ENCODE measurements at places on chromosomes 7 and 10.

DNA sequence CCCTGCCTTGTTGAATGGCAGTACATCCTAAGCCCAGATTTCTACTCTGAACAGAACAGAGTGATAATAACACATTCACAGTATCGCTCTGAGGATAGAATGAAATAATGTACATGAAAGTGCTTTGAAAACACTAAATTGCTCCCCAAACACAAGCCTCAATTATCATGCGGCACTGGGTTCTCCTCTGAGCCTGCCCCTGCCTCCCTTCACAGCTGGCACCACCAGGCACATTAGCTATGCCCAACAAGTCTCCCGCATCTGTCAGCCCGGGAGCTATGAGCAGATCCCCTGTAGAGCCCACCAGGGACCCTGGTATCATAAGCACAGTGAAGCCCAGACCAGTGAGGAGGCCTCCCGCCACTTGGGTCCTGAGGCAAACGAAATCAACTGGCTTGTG is 405.5 kb downstream of the GRID1 start:
- DNase-seq = no peak

DNA sequence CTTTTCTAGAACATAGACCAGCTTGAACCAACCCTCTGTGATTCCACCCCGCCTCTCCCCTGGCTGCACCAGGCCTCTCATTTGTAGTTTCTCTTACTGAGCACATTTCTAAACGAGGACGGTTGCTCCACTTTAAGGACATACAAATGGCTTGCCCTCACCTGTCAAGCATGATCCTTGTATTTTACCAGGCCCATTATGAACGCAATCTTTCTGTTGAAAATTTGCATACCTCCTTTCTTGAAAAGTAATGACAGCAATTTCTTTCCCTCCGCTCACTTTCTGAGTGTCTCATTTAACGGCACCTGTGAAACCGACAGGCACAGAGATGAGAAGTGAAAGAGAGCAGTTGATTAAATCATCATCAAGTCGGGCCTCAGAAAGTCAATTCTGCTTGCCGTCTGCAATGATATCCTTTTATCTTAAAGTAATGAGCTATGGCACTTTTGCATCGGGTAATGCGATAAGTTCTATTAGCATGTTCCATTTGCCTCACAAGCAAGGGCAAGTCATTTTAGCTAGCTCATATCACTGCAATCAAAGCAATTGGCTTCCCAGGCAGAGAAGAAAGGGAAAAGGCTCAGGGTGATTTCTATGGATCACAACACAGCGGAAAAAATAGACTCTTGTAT is 705.6 kb upstream of the GALNT17 start:
- no peak for DNase-seq

GRCh38 chr10:123726381-123726780 is 60.2 kb downstream of the GPR26 start:
- no peak for DNase-seq

- no peak for DNase-seq
Measured at GRCh38 chr7:112462236-112462635, 12.0 kb downstream of the IFRD1 start.

- no peak for DNase-seq
Measured at GRCh38 chr10:71494980-71495381, 98.3 kb downstream of the CDH23 start.

GRCh38 chr10:112899391-112900065 is 50.5 kb upstream of the TCF7L2 start:
- no peak for DNase-seq

DNA sequence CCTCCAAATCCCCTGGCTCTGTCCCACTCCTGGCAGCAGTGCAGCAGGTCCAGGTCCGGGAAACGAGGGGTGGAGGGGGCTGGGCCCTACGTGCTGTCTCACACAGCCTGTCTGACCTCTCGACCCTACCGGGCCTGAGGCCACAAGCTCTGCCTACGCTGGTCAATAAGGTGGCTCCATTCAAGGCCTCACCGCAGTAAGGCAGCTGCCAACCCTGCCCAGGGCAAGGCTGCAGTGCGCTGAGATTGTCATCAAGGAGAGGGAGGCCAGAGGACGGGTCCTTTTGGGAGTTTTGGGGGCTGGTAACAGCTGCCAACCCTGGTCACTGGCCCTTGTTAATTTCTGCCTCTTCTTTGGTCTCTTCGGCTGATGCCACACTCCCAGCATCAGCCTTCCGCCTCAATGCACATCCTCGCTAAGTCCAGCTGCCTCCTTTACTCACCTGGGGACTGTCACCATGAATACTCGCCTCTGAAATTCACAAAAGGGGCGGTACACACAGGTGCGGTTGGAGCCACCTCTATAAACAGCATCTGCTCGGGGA is 3.5 kb downstream of the EPO start:
- no peak for DNase-seq

GRCh38 chr10:91598211-91598977 is 34.5 kb downstream of the PPP1R3C start:
- DNase-seq = no peak

DNA sequence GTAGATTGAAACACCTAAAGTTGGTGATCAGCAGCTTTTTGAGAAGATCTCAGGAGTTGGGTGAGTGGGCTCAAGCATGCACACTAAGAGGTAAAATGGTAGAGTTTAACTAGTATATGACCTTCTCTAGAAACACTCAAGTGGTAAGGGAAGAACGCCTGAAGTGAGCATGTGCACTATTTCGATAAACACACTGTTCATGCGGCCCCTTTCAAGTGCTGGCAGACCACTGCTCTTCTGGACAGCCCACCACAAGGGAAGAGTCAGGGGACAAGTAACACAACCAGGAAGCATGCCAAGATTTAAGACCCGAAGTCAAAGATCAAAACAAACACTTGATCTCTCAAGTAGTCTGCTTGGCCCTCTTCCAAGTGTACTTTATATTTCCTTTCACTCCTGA is 519.5 kb upstream of the ZWINT start:
- DNase-seq = no peak

- DNase-seq = no peak
Measured at GRCh38 chr7:100489824-100490223, 6.1 kb downstream of the NYAP1 start.

GRCh38 chr10:58319599-58319998 is 15.2 kb upstream of the UBE2D1 start:
- no peak for DNase-seq

DNA sequence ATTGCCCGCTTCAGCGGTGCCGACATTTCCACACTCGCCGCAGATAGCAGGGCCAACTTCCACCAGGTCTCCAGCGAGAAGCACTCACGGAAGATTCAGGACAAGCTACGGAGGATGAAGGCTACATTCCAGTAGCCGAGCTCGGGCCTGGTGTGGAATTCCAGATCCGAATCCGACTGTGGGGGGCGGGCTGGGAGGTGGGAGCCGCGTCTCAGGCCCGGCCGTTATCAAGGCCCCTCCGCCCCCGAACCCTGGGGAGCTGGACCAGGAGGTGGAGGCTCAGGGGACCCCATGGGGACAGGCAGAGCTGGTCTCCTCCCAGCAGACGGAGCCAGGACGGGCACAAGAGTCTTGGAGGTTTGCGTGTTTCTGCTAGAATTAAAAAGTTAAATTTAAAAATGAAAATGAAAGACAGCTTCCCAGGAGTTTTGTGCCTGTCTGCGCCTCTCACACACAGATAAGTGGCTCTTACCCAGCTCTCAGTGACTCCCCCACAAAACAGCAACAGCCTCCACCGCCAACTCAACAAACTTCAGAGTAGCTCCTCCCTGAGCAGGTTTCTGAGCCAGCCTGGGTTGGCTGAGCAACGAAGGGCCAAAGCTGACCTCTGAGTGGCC is 5.2 kb upstream of the UTF1 start:
- DNase-seq = no peak

DNA sequence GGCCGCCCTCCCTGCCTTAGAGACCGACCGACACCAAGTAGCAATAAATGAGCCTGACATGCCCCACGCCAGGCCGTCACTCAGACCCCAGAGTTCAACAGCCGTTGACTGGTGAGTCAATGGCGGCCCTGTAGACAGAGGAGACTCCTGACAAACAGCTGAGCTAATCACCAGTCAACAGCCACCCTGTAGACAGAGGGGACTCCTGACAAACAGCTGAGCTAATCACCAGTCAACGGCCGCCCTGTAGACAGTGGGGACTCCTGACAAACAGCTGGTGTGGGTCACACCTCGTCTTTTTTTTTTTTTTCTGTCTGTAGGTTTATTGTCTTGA is 16.9 kb upstream of the KNDC1 start:
- no peak for DNase-seq

DNA sequence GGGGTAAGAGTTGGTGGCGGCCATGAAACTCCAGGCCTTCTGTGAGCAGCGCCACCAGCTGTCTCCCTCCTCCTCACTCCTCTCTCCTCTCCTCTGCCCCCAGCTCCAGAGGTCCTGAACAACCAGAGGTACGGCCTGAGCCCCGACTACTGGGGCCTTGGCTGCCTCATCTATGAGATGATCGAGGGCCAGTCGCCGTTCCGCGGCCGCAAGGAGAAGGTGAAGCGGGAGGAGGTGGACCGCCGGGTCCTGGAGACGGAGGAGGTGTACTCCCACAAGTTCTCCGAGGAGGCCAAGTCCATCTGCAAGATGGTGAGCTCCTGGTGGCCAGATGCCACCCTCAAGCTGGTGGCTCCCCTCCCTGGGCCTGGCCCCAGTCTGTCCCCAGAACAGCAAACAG is 99.1 kb downstream of the RGS10 start:
- DNase-seq = no peak

GRCh38 chr10:80713398-80713928 is 175.8 kb downstream of the SH2D4B start:
- DNase-seq = no peak

GRCh38 chr7:114363292-114363691 is 51.3 kb upstream of the FOXP2 start:
- no peak for DNase-seq

DNA sequence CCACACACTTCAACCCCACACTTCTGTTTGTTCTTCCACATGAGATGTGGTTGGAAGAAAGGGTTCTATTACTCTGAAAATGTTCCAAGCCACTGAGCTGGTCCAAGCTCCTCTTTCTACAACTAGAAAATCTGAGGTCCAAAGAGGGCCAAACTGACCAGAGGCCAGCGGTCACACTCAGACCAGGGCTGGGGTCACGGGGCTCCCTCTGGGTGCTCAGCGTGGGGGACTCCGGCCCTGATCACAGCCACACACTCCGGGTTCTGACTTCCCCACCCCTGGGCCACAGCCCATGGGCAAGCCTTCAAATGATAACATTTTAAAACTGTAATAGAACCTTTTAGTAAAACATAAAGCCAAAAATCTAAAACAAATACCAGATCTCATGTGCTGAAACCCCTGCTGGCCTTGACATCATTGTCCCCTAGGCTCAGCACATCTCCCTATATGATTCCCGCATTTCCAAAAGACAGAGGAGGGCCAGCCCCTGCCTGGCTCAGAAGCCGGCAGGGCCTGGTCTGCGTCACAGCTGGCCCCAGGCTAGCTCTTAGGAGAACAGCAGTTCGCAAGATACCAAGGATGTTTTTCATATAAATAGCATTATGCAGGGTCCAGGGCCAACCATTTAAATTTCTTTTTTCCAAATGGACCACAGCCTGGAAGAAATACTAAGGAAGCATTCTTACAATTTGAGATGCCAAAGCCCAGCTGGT is 3.3 kb downstream of the CRYGN start:
- DNase-seq = no peak

GRCh38 chr7:128830231-128831177 is at the start of gene FLNC:
Gene FLNC (plus strand): TSS chr7:128830406. CDS start chr7:128830638, 232 bp downstream.
- no peak for DNase-seq

GRCh38 chr10:123795196-123795780 is 96.3 kb downstream of the CPXM2 start:
- no peak for DNase-seq

DNA sequence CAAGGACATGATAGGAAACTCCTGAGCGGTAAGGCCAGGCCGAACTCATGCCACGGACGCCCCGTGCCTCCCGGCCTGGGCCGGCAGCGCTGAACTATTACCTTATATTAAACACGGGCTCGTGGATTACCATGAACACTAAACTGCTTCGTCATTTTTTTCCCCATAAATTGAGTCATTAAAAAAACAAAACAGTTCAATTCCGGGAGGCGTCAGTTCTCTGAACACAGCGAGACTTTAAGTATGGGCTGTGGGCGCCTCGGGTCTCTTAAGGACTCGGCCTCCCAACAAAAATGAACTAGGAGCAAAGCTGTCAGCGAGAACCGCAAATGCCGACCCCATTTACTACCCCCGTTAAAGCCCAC is 519 bp downstream of the PITRM1 start:
- DNase-seq = no peak

- DNase-seq = no peak
Measured at GRCh38 chr10:78559661-78560340, 509.0 kb upstream of the ZMIZ1 start.

DNA sequence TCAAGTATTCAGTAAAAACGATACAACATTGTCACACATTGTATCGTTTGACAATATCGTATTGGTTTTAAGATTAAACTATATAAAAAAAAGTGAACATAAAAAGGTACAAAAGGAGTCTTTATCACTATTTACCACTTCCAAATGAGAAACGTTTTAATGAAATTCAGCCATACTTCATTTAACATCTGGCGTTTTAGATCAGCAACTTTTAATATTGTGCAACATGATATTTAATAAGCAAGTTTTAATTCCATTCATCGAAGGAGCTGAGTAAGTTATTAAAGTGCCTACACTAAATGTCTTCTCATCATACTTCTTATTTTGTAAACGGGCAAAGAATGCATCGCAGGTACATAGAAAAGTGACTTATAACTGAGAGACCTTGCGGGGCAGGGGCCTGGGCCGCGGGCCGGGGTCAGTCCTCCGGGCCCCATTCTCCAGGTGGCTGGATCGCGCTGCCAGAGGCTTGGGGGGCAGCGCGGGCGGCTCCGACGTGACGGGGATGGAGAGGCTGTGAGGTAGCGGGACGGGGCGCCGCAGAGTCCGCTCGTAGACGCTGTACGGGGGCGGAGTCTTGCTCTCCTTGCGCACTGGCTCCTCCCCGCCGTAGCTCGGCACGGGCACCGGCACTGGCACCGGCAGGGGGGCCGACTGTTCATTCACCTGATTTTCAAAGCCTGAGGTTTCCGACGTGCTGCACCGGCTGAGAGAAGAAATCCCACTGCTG is 165.8 kb upstream of the IMMP2L start:
- no peak for DNase-seq

- DNase-seq = no peak
Measured at GRCh38 chr7:26843705-26844104, 20.7 kb downstream of the SKAP2 start.

GRCh38 chr7:133364959-133365690 is 112.2 kb downstream of the EXOC4 start:
- DNase-seq = no peak

GRCh38 chr10:124244256-124244877 is 151.0 kb upstream of the CHST15 start:
- no peak for DNase-seq

GRCh38 chr7:47267346-47267745 is 314.6 kb downstream of the TNS3 start:
- no peak for DNase-seq

- DNase-seq = no peak
Measured at GRCh38 chr7:120729245-120729644, 128.7 kb downstream of the TSPAN12 start.

DNA sequence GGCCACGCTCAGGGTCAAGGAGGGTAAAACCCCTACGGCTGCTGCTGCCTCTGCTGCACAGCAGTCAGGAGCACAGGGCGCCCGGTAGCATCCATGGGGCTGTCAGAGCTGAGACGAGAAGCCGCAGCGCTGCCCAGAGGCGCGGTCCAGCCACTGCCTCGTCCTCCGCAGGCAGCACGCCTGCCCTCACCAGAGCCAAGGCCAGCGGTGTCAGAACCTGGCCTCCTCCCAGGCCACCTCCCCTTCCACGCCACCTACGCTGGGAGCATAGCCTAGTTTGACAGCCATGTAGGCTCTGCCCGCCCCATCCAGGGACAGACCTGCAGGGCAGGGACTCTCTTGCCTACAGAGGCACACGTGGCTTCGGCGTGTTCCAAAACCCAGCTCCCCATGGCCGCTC is 16.2 kb downstream of the INTS1 start:
- no peak for DNase-seq
